ENCODE measurements at places on chromosomes 2 and 18. TPM values are rescaled to one million over a fixed set of nuclear protein-coding genes. Genes with fewer than 3 reads are reported as not detected.

The FBXO15 gene
- total RNA-seq, result not detected

The PIEZO2 gene
- total RNA-seq, result 4.1 TPM

The PCARE gene
- not detected for total RNA-seq

The CRIM1 gene
- 57.4 TPM for total RNA-seq

The CPSF3 gene
- total RNA-seq, result 45.2 TPM

The PLEK gene
- total RNA-seq, result 4.9 TPM

The HAAO gene
- 18.5 TPM for total RNA-seq

The UGT1A9 gene
- total RNA-seq, result not detected

The CYRIA gene
- 29.6 TPM for total RNA-seq

The UGT1A4 gene
- total RNA-seq, result not detected

The DPP4 gene
- 36.3 TPM for total RNA-seq

The COQ10B gene
- total RNA-seq, result 23.8 TPM

The CAVIN2 gene
- total RNA-seq, result 128 TPM

The AMER3 gene
- not detected for total RNA-seq

The EPHA4 gene
- 84.7 TPM for total RNA-seq

All from uterus (tissue), 4 donors.